ENCODE measurements at places on chromosomes 12 and 14.

- DNase-seq: no peak
Measured at GRCh38 chr14:102256716-102257115, 48.2 kb downstream of the MOK start.

DNA sequence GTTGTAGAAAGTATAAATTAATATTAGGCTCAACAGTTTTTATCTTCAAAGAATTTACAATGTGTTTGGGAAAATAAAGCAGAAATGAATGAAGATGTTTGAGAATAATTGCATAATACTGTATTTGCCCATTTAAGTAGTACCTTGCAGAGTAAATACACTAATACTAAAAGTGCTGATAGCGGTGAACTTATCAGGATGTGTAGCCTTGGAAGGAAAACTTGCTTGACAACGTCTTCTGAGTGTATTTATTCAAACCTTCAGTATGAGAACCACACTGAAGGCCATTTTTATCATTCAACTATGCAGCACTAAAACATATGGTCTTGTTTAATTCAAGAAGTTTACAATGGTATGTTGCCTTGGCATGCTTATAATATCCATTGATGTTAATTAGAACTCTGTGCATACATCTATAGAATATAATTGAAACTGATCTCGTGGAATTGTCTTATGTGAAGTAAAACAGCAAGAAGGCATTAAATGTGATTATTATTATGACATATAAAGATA lies 41.3 kb downstream of the MSRB3 start:
- no peak for DNase-seq

DNA sequence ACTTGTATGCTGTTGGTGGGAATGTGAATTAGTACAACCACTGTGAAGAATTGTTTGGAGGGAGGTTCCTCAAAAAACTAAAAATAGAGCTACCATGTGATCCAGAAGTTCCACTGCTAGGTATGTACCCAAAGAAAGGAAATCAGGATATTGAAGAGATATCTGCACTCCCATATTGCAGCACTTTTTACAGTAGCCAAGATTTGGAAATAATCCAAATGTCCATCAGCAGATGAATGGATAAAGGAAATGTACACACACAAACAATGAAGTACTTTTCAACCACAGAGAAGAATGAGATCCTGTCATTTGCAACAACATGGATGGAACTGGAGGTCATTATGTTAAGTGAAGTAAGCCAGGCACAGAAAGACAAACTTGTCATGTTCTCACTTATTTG lies 25.9 kb downstream of the TIGAR start:
- no peak for DNase-seq

DNA sequence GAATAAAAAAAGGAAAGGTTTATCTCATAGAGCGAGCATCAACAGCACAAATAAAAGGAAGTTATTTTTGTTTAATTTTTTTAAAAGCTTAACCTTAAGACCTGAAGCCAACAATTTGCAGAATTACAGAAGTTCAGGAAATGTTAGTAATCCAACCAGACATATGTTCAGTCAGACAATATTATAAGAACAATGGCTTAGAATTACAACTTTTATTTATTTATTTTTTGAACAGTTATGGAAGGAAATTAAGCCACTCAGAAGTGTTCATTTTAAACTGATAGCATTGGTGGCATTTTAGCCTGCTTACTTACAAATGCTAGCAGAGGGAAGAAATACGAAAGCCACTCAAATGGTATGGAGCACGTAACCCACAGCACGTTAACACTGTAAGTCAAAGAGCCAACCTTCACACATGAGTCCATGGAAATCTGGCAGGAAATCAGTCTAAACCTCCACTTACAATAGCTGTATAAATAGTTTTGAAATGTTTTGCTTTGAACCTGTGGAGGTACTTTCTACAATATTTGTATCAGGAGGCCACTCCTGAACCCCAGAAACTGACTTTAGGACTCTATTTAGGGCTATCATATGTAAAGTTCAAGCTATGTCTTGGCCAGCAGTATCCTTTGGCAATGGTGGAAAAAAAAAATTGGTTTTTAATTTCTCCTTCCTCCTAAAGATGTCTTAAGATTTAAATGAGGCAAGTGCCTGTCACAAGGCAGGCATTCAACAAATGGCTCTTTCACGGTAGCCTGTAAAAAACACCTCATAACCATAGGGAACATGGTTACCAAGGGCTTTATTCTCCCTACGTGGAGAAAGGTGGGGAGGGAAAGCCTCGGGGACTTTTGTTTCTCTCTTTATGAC lies 102.3 kb downstream of the ITPR2 start:
- no peak for DNase-seq

GRCh38 chr12:6199531-6200255 lies 507 bp upstream of the CD9 start:
- no peak for DNase-seq

DNA sequence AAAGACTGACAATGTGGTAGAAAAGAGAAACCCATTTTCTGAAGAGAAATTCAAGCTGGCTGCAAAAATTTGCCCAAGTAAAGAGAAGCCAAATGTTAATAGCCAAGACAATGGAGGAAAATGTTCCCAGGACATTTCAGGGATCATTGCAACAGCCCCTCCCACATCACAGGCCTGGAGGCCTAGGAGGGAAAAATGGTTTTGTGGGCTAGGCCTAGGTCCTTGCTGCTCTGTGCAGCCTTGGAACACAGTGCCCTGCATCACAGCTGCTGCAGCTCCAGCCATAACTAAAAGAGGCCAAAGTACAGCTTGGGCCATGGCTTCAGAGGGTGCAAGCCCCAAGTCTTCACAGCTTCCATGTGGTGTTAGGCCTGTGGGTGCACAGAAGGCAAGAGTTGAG lies 332.4 kb upstream of the LRIG3 start:
- DNase-seq: no peak

GRCh38 chr14:93725993-93726392 lies 62.3 kb downstream of the PRIMA1 start:
- no peak for DNase-seq

GRCh38 chr12:46534327-46534840 lies 161.8 kb upstream of the SLC38A2 start:
- DNase-seq: no peak

- no peak for DNase-seq
Measured at GRCh38 chr14:22471545-22472121, 117.4 kb downstream of the DAD1 start.

GRCh38 chr14:94823556-94824341 lies 53.8 kb upstream of the GSC start:
- no peak for DNase-seq

DNA sequence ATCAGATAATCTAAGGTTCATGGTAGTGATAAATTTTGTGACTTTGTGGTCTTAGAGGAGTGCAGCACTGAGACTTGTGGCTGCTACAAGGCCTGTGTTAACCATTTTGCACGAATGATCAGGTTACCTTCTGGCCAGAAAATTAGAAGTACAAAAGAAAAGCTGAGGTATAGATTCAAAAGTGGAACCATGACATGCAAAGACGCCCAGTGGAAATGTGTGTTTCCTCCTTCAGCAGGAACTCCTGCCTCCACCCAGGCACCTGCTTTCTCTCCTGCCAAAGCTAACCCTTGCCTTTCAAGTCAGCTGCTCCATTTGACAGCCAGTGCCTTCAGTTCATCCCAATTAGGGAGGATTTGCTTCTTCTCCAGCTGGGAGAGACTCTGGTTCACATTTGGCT lies 10.1 kb downstream of the PDE6H start:
- DNase-seq: no peak

DNA sequence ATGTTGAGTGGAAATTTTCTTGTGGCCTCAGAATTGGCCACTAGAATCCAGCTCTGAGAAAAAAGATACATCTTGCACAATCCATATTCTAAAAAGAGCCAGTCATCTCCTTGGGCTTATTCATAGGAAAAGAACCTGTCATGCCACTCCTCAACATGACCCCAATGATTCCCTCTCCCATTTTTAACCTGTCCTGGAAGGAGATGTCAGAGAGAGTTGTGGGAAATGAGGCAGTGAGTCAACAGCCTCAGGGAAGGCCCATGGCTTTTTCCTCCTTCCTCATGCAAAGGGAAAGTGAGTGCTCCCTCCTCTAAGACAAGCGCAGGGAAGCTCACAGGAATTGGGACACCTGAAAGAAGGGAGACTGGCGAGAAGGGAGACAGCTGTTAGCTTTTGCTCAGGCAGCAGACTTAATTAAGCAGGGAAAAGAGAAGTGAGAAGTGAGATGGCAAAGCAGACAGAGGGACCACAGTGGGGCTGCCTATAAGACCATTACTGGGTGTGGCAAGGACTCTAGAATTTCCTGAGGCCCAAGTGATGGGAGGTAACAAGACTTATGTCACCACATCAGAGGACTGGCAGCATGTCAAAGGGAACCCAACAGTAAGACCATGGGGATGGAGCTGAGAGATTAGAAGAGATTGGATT lies 10.2 kb upstream of the DHRS7 start:
- DNase-seq: no peak

DNA sequence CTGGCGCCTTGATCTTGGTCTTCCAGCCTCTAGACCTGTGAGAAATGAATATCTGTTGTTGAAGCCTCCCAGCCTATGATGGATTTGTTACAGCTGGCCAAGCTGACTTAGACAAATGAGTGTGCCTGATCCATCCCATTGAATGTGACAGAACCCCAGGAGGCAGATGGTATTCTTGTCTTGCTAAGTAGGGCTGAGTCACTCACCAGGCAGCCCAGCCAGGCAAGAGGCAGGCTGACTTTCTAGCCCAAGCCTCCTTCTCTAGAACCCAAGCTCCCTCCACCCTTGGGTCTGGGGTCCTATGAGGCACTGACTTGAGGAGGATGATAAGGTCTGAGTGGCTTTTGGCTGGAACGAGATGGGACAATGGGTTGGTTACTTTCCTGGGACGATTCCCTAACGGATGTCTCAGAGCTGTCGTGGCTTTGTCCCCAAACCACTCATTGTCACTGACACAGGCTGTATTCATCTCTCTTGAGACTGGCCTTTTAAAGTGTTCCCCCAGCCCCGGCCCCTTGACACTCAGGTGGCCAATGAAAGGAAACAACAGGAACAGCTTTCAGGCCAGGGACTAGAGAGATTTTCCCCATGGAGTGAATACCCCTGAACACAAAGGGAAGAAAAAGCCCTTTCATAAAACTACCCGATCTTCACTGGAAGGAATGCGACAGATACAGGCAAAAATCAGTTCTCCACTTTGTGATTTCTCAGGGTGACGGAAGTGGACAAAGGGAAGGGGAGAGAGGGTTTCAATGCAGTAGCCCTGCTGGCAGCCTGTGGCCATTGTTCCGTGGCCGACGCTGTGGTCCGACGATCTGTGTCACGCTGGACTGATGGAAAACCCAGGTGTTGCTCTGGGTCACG lies 264.2 kb downstream of the AACS start:
- no peak for DNase-seq

DNA sequence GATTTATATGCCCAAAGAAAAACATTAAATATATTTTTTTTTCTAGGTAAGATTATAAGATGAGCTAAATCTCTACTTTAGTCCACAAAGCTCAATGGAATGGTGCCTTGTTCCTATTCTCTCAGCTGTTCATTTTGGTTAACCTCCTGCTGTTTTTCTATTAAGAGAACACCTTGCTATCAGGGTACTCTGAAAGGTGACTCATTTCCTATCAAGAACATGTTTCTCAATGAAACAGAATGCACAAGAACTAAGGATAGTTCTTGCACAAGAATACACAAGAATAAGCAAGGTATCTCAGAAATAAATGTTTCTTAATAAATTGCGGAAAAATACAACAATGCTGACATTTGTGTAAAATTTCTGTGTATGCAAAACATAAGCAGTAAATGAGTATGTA lies 14.1 kb downstream of the ABCD2 start:
- no peak for DNase-seq

DNA sequence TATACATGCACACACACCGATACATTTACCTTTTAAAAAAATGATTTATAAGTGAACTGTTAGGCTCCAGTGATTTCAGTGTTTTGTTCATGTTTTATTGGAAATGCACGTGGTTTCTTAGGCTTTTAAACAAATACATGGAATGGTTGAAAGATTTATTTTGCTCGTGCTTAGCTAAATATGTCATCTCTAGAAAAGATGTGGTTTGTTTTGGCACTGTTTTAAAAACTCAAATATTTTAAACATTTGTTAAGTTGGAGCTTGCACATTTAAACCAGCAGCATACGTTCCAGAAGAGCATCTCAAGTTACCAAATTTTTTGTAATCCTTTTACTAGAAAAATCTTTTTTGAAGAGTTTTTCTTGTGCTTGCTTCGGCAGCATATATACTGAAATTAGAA lies 44.5 kb downstream of the FOXA1 start:
- no peak for DNase-seq

GRCh38 chr12:109532721-109533486 lies 40.4 kb downstream of the MMAB start:
- no peak for DNase-seq

DNA sequence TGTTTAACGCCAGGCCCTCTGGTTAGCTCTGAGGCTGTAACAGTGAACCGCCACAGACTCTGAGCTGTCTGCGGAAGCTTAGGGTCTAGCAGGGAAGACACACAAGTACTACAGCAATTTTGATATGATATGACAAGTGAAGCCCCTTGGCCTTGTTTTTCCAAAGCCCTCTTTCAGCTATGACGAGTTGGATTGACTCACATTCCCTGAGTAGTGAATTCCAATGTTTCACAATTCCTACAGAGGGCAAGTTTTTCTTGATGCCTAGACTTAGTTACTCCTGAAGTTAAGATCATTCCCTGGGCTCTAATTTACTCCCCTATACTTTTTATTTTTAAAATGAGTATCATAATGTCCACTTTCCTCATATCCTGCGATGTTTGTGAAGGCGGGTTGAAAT lies 53.3 kb upstream of the CISTR start:
- DNase-seq: no peak

DNA sequence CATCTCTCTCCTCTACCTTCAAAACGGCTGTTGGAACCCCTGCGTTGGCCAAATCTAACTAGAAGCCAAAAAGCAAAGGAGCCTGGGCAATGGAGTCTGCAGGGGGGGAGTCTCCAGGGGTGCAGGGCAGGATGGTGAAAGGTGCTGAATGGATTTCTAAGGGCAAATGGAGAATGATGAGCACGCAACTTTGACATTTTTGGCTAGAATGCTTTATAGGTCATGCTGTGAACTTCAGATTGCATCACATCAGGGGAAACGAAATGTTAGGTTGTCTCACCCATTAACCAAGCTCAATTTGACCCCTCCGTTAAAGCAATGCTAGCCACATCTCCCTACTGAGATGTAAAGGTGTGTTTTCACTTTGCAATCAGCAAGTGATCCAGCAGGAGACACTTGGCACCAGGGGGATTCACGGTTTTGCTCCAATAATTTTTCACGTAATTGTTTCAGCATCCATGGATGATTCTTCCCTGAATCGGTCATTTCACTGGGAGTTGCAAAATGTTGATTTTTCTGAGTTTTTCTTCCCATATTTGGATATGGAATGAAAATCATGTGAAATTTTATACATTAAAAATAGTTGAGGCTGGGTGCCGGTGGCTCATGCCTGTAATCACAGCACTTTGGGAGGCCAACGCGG lies 78.0 kb upstream of the MDM1 start:
- DNase-seq: no peak

GRCh38 chr14:91098591-91098990 lies 15.3 kb upstream of the DGLUCY start:
- no peak for DNase-seq

DNA sequence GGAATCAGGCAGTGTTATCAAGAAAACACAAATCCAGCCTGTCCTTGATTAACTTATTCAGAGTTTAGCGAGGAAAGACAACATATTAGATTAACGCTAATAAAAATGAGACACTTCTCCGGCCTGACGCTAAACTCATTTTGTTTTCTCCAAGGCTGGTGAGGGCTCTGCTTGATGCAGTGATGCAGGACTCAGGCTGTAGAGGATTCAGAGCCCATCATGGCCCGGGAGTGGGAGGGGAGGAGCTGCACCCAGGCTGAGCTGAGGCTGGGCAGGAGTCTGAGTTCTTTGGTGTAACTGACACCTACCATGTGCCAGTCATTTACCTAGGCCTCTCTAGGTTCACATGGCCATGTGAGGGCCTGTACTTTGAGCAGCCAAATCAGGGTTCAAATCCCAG lies 70.0 kb downstream of the WSCD2 start:
- no peak for DNase-seq
